ENCODE measurements at places on chromosomes 11 and 22. TPM values are rescaled to one million over a fixed set of nuclear protein-coding genes. Genes with fewer than 3 reads are reported as not detected.

GRCh38 chr11:77299528-77299993 lies 1.9 kb downstream of the GDPD4 start:
- H3K4me3 ChIP-seq, result no peak overlapping the region
- H3K27me3 ChIP-seq, result no peaks in the 10 kb centered on the region
- H3K36me3 ChIP-seq, result no peaks in the 10 kb centered on the region
- no peak for DNase-seq

GRCh38 chr11:77502346-77502905 lies 28.5 kb upstream of the PAK1 start:
- H3K4me3 ChIP-seq, result no peak overlapping the region
- peak; percentile 38 for DNase-seq
- H3K4me1 ChIP-seq, result peaks cover 12% of the 10 kb centered on the region
- peaks cover 3% of the 10 kb centered on the region for H3K27me3 ChIP-seq
- H3K27ac ChIP-seq, result no peak overlapping the region

- H3K4me1 ChIP-seq, result peaks cover 64% of the 10 kb centered on the region
- peak; percentile 15 for DNase-seq
- peaks cover 28% of the 10 kb centered on the region for H3K36me3 ChIP-seq
- no peak overlapping the region for H3K4me3 ChIP-seq
Observed at GRCh38 chr11:128491195-128491936, 96.0 kb downstream of the ETS1 start.

FOLR1 gene
- total RNA-seq, result under 0.01 TPM
